Fibroblast of skin of left quadriceps (primary cell): ENCODE measurements at places on chromosomes 12 and 14.

DNA sequence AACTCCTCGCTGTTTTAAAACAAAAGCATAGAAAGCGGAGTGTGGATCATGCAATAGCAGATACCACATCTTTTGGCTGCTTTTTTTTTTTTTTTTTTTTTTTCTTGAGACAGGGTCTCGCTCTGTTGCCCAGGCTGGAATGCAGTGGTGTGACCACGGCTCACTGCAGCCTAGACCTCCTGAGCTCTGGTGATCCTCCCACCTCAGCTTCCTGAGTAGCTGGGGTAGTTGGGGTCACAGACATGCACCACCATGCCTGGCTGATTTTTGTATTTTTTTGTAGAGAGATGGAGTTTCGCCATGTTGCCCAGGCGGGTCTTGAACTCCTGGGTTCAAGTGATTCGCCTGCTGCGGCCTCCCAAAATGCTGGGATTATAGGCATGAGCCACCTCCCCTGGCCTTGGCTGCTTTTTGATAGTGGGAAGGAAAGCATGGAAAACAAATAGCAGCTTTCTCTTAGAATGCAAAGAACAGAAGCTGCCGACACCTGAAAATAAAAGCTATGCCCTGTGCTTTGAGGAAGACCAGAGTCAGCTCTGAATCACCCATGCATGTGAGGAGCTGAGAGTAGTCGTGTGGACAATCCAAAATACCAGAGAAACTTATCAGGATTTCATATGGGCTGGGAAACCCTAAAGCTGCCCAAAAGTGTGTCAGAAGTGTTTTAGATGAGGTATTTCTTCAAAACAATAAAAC lies 3.6 kb upstream of the ELK3 start:
- no peak for DNase-seq

DNA sequence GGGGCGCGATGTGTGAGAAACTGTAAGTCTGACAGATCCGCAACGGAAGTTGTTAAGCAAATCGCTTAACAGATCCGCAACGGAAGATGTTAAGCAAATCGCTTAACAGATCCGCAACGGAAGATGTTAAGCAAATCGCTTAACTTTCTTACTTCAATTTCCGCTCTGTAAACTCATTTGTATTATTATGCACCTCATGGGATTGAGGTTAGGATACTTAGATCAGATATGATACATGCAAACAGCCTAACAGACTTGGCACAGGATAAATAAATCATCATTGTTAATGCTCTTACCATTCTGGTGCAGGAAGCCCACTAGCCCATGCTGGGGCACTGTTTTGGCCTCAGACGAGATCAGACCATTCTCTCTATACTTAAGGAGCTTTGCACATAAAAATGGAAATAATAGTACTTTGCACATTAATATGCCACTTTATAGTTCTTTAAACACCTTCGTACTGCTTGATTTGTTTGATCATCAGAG lies 399 bp downstream of the NCAPD2 start:
- DNase-seq = no peak

DNA sequence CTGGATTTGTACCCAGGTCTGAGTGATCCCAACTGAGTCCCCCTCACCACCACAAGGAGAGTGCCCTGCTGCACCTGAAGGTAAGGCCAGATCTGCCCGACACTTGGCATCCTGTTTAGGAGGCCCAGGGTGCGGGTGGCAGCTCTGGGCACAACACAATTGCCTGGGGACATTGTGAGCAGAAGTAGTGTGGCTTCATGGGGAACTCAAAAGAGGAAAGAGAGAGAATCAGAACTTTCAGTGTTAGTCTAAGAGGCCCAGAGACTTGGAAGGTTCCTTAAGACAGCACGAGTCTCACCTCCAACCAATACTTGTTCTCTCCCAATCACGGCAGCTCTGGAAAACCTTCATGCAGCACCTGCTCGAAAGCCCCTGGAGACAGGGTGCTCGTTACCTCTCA lies 6.6 kb upstream of the SLC8B1 start:
- DNase-seq = no peak

DNA sequence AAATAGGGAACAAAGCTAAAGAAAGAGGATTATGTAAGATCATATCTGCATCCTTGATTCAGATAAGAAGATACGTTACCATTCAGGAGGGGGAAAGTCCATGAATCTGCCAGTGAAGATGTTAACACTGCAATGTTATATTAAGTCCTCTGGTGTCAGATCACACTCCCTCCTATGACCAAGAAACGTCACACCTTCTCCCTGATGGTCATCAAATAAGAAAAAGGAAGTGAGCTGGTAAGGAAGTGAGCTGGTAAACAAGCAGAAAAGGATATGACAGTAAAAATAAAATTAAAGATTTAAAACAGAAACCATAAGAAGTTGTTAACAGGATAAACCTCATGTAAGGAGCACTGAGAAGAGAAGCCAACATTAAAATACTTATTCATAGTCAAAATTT lies 340.2 kb downstream of the SEC23A start:
- no peak for DNase-seq

DNA sequence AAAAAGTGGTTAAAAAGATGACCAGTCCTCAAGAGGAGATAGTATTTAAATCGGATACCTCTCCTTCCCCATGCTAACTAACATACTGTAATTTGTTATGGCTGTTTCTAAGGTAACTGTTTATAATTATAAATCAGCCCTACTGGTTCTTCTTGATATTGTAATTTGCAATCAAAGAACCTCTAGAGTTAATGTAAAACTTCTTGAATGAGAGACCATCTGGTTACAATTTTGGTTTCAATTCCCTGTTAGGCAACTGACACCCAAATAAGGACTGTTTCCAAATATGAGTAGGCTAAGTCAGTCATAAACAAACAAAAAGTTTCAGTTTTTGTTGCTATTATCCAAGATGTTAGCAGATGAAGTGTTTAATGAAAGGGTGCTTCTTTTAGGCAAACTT lies 120.2 kb upstream of the DNM1L start:
- DNase-seq = peak; percentile 46

DNA sequence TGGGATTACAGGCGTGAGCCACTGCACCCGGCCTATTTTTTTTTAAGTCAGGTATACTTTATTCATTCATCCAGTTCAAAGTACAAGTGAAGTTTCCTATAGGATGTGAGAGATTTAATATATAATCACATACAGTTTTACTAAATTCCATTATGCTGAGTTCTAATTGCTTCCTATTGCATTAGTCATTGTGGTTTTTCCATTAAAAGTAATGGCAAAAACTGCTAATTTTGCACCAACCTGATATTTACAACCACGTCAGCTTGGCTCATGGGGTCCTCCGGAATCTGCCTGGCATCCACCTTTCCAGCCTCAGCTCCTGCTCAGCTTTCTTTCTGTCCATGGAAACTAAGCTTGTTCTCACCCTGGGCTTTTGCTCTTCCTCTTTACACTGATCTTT lies 67.0 kb upstream of the CSRP2 start:
- peak; percentile 54 for DNase-seq

- no peak for DNase-seq
These were observed 148.0 kb upstream of the FOXN3 start for GRCh38 chr14:89564989-89565388.

DNA sequence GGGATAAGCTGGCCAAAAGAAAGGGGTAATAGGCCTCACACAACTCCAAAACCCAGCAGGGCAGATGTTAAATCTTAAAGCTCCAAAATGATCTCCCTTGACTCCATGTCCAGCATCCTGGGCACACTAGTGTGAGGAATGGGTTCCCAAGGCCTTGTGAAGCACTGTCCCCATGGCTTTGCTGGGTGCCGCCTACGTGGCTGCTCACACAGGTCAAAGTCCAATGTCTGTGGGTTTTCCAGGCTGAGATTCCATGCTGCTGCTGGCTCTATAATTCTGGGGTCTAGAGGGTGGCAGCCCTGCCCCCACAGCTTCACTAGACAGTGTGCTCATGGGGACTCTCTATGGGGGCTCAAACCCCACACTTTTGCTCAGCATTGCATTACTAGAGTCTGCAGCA lies 145.3 kb upstream of the GRIN2B start:
- DNase-seq = no peak

DNA sequence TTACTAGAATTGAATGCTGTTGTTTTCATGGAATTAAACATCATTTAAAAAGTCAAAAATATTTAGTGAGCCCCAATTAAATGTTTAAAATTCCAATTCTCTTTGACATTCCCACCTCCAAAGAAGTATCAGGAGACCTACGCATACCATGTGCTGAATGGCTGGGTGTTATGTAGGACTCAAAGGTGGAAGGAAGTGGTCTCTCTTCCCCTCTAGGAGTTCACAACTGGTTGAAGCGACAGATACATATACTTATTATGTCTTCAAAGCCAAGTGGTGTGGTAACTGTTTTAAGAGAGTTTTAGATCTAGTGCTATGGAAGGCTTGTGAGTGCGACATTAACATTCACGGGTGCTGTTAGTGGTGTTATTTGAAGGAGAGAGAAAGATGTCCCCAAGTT lies 464.0 kb downstream of the ATP23 start:
- DNase-seq = no peak

DNA sequence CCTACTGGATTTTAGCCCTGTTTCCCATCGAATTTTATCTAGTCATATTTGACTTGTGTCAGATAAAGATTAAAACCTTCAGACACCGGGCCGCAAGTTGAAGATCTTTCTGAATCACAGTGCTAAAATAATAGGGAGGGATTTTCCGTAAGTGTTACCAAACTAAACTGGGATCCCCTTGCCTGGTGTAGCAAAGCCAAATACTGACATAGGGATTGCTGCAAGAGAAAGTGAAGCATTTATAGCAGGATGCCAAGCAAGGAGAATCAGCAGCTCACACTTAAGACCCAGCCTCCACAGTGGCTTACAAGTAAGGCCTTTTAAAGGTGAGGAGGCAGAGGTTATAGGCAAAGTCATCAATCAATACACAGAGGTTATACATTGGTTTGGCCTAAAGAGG lies 147.4 kb downstream of the AKAP6 start:
- no peak for DNase-seq

DNA sequence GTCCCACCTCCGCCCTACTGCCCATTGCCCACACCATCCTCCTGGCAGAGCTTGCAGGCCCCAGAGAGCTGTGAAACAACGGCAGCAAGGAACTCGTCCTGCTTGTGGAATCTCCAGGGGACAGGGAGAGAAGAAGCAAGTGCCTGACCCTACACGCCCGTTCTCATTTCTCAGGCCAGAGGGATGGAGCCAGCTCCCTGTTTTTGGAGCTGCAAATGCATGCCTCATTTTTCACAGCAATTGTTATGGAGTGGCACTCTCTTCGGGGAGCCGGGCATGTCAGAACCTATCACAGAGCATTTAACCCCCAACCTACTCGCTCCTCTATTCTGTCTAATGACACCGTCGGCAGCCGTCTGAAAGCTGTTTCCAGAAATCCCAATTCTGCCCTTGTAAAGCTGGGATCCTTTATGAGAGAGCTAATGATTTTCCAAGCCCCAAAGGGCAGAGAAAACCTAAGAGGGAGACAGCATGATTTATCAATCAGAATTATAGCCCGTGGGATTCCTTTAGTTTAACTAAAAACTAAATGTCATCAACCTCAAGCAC lies 222.3 kb upstream of the NOS1 start:
- no peak for DNase-seq

- DNase-seq = no peak
These were observed 454.3 kb upstream of the LMO3 start for GRCh38 chr12:17060260-17060659.

DNA sequence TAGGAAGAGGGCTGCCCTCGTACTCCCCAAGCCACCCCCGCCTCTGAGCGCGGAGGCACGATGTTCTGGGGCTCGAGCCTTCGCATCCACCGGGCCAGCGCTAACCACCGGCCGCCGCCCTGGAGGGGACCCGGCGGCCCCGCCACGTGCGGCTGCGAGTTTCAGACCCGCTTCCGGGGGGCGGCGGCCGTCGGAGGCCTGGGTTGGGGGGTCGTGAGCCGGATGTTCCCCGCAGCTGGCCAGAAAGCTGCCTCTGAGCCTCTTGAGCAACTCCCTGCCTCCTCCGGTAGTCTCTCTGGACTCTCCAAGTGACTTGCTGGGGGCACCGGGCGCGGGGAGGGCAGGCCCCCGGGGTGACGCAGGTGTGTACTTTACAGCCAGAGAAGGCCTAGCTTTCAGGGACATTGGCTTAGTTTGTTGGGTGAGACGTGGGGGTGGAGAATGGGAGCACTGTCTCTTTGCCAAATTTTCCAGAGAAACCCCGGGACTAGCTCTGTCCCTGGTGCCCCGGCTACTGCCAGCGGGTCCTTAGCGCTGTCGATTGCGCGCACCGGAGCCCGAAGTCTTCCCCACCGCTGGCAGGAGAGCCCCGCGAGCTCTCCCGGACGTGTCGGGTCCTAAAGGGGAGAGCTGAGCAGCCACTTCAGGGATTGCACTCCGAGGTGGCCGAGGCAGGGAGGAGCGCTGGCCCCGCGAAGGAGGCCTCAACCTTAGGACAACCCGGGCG lies 15.6 kb downstream of the OTX2 start:
- DNase-seq = no peak

GRCh38 chr12:115984616-115985015 lies 292.9 kb downstream of the MED13L start:
- no peak for DNase-seq

GRCh38 chr12:72734581-72734980 lies 462.4 kb downstream of the TRHDE start:
- no peak for DNase-seq

GRCh38 chr14:93747102-93747501 lies 41.2 kb downstream of the PRIMA1 start:
- DNase-seq = no peak

- peak; percentile 29 for DNase-seq
These were observed 47.9 kb upstream of the CERS5 start for GRCh38 chr12:50215033-50215432.

DNA sequence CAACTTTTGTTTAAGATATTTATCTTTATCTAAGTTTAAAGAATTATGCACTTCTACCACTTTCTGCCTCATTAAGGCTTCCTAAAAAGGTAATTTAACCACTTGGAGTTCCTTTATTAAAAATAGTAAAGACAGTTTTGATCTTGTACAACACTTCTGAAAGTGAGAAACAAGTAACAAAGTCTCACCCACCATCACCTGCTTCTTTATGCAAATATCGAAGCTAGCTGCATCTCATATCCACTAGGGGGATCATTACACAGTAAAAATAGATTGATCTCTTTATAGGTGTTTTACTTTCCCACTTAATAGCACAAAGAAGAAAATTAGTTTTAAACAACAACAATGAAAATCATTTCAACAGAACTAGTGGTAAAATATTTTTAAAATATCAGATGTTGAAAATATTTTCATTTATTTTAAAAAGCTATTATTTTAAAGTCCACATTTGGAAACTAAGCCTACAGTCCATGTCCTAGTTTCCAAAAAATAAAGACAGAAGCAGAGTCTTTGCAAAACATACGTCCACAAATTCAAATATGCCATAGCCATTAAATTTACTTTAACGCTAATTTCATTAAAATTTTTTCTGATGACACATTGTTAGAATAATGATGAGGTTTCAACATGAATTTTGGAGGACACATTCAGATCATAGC lies 160.0 kb upstream of the SOX5 start:
- DNase-seq = no peak

- DNase-seq = no peak
These were observed 43.4 kb downstream of the SH2B3 start for GRCh38 chr12:111448846-111449790.

GRCh38 chr12:57632958-57633840 lies at the start of gene B4GALNT1:
TSS of gene B4GALNT1 (minus strand) at chr12:57633201. CDS start at chr12:57632132, 1,069 bp downstream.
- no peak for DNase-seq

GRCh38 chr14:54058505-54058904 lies 101.9 kb upstream of the BMP4 start:
- DNase-seq = no peak
